ENCODE measurements at places on chromosomes 7 and 10. TPM values are rescaled to one million over a fixed set of nuclear protein-coding genes. Genes with fewer than 3 reads are reported as not detected.
A peak's percentile ranks its signal among the peaks of the same experiment; 100 is the strongest.

- no peaks in the 10 kb centered on the region for H3K27me3 ChIP-seq
- no peaks in the 10 kb centered on the region for H3K36me3 ChIP-seq
- DNase-seq, result no peak
- H3K4me1 ChIP-seq, result peaks cover 10% of the 10 kb centered on the region
- no peak overlapping the region for H3K27ac ChIP-seq
- H3K4me3 ChIP-seq, result no peak overlapping the region
Measured at GRCh38 chr7:159017741-159018140, 126.9 kb downstream of the VIPR2 start.

DNA sequence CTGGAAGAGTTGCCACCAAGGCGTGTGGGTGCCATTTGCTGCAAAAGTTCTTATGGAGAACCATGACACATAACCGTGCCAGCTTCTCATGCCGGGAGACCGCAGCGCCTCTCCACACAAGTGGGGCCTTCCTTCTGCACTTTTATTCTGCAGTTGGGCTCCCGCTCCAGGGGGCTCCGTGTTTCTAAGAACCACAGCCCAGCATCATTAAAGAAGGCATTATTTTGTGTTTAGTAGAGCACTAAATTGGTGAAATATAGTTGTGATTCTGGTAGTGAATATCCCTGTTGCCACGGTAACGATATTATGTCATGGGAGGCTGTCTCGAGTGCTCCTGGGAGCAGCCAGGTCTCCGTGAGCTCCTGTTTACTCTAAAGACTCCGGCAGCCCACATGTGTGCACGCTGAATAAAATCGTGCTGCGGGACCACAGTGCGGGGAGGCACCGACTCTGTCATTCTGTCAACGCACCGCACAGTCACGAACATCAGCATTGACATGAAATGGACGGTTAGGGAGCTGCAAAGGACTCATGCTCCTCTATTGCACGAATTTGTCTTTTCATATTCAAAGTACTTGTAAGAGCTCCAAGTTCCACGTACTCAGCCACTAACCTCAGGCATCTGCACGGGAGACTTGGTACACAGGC is 68.8 kb upstream of the PITRM1 start:
- no peaks in the 10 kb centered on the region for H3K36me3 ChIP-seq
- no peak overlapping the region for H3K4me3 ChIP-seq
- no peak for DNase-seq
- H3K4me1 ChIP-seq, result peaks cover 6% of the 10 kb centered on the region
- H3K27me3 ChIP-seq, result peaks cover 13% of the 10 kb centered on the region

DNA sequence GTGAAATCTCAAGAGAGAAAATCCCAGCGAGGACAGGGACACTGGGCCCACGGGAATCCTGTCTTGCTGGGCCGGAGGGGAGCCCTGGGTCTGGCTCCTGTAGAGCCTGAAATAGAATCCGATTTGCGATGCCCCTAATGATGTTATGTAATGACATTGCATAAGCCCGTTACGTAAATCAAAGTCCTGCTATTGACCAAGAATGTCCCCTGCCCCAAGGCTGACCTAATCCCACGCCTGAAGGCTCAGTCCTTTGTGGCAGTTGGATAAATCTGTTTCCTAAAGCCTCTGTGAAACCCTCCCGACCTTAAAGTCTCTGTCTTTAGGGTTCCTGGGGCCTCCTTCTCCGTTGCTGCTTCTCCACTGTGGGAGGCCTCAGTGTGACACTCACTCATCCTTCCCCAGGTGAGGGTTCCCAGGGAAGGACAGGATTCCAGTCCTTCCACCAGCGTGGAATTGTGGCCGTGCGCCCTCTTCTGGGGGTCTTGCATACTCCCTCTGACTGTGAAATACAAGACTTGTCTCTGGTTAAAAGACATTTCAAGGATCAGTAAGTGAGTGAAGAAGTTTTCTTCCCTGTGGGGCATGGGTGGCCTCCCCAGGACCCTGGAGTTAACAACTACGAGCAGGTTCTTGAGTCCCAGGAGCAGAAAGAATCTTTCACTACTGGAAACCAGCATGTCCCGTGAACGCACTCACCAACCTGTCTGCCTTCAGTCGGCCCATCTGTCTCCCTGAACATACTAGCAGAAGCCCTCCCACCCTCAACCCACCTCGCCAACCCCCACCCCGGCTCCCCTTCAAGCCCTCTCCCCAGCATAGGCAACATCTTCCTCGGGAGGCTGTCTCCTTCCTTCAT is 19.8 kb downstream of the ZNF467 start:
- no peak for DNase-seq
- no peaks in the 10 kb centered on the region for H3K4me1 ChIP-seq
- H3K36me3 ChIP-seq, result no peaks in the 10 kb centered on the region
- H3K27ac ChIP-seq, result no peak overlapping the region
- H3K27me3 ChIP-seq, result peaks cover 29% of the 10 kb centered on the region

DNA sequence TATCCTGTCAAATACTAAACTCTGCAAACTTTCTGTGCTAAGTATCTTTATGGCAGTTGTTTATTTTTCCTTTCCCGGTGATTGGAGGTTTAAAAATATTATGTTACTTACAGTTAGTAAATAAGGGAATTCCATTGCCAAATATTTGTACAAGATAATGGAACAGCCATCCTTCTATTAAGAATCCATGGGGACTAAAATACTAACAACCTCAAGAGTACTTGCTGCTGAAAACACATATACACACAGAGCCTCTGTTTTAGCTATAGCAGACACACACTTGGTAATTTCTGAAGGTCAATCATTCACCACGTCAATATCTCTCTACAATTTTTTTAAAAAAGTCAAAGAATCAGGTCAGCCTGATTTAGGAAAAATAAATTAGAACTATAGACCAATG is 32.4 kb downstream of the TSPAN12 start:
- no peak overlapping the region for H3K4me3 ChIP-seq
- no peaks in the 10 kb centered on the region for H3K36me3 ChIP-seq
- no peak overlapping the region for H3K27ac ChIP-seq

KAZALD1 gene
- 16.8 TPM for total RNA-seq

MYO1G gene
- total RNA-seq, result not detected

GRCh38 chr7:149773446-149774236 is at the start of gene ZNF467:
TSS of gene ZNF467 (minus strand) at chr7:149773588. CDS start at chr7:149771032, 2,556 bp downstream.
- peaks cover 30% of the 10 kb centered on the region for H3K27me3 ChIP-seq
- no peaks in the 10 kb centered on the region for H3K36me3 ChIP-seq
- H3K4me3 ChIP-seq, result peak within 1 kb of the TSS; percentile 54
- no peak for DNase-seq
- H3K27ac ChIP-seq, result no peak within 1 kb of the TSS

CLDN3 gene
- not detected for total RNA-seq

DEPP1 gene
- 0.78 TPM for total RNA-seq

GPR26 gene
- not detected for total RNA-seq

DNA sequence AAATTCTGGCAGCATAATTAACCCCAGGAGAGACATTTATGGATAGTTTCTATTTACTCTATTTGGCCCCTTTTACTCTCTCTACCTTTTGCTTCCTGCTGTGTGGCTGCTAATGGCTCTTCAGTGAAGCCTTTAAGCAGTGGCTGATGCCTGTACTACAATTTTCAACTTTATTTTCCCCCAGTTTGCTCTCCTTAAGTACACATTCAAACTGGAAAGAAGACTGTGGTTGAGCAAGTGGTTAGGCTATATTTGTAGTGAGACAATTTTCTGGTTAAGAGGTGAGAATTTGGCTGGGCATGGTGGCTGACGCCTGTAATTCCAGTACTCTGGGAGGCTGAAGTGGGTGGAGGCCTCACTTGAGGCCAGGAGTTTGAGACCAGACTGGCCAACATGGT is 8.5 kb upstream of the RSBN1L start:
- H3K27me3 ChIP-seq, result no peaks in the 10 kb centered on the region
- DNase-seq, result no peak
- H3K36me3 ChIP-seq, result peaks cover 32% of the 10 kb centered on the region
- H3K27ac ChIP-seq, result peak overlapping the region; percentile 70
- peaks cover 43% of the 10 kb centered on the region for H3K4me1 ChIP-seq
- peak overlapping the region; percentile 25 for H3K4me3 ChIP-seq

CYP3A4 gene
- total RNA-seq, result not detected

IFIT1B gene
- total RNA-seq, result not detected

Data from HFFc6 (cell line).